Activated CD4-positive, alpha-beta T cell treated with anti-CD3 and anti-CD28 coated beads, Interleukin-2, amount 10 ng/mL, durations not matched to agents 24 days and 14 days (primary cell): ENCODE measurements at places on chromosomes 4 and X. TPM values are rescaled to one million over a fixed set of nuclear protein-coding genes. Genes with fewer than 3 reads are reported as not detected.
A peak's percentile ranks its signal among the peaks of the same experiment; 100 is the strongest.

DNA sequence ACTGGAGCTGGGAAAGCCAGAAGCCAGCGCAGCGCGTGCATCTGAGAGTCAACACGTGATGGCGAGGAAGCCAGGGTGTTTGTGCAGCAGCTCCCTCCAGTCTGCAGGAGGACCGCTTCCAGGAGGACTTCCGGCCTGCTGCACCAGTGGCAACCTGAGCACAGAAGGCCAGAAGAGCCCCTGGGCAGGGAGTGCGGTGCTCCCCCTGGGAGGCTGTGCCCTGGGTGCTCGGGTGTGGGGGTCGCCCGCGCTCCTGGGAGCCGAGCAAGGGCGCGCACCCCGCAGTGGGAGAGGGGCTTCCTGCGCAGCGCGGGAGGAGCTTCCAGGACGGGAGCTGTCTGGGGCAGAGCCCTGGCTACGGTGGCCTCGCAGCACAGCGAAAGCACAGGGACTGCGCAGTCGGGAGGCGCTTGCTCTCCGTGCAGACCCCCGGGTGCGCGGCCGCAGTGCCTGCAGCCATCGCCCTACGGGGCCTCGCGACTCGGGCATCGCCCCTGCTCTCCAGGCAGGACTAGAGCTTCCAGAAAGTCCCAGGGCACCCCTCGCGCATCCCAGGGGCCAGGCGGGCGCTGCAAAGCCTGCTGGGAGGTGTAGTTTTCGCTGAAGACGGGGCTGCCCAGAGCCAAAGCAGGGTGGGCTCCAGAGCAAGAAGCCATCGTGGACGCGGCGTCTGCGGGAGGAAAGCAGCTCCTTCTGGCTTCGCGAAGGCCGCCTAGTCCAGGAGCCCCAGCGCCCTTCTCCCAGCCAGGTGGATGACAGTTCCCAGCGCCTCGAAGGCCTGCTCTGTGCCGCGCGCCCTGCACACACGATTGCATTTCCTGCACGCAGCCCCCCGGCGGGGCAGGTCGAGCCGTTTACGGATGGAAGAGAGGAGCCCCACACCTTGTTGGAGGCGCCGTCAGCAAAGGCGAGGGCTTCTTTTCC, 24.1 kb upstream of the WFS1 start:
- H3K36me3 ChIP-seq, result peaks cover 2% of the 10 kb centered on the region
- H3K27me3 ChIP-seq, result peaks cover 49% of the 10 kb centered on the region
- peaks cover 1% of the 10 kb centered on the region for H3K4me1 ChIP-seq
- no peak overlapping the region for H3K27ac ChIP-seq
- no peak for DNase-seq

DNA sequence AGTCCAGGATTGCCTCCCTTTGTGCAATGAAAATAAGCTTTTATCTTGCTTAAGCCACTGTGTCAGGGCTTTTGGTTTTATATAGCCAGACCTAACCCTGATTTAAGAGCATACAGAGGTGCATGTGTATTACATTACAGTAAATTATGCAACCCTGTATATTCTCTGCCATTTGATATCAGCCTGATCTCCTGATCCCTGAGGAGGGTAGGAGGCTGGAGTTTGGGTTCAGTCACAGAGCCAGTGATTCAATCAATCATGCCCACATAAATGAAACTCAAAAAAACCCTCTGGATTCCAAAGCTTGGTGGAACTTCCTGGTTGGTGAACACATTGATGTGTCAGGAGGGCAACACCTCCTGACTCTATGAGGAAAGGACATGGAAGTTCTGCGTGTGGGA, 7.3 kb upstream of the KLHL8 start:
- H3K4me3 ChIP-seq, result no peak overlapping the region
- no peak overlapping the region for H3K27ac ChIP-seq
- H3K27me3 ChIP-seq, result peaks cover 27% of the 10 kb centered on the region
- DNase-seq, result peak; percentile 44

DNA sequence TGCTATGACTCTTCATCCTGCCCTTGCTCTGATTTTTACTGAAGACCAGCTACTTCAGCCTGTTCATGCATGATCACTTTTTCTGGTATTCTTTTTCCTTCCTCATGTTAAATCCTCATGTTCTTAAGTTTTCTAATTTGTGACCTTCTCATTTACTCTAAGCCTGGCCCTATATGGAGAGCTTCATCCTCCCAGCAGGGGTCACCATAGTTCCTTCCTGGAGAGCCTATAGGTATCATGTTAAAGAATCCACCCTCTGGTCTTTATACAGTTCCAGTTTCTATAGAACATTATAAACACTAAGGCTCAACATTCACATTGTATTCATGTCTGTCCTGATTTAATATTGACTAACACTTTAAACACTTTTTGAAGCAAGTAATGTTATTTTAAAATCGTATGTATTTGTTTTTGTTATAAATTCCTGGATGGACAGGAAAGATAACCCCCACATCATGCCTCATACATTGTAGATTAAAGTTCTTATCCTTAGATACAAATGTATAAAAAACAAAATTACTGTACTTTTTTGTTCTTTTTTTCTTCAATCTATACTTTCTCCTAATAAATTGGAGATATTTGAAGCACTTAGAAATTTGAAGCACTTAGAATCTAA, 53.8 kb upstream of the OTUD4 start:
- no peak overlapping the region for H3K27ac ChIP-seq
- H3K36me3 ChIP-seq, result no peaks in the 10 kb centered on the region
- peaks cover 14% of the 10 kb centered on the region for H3K27me3 ChIP-seq
- peak; percentile 85 for DNase-seq
- no peak overlapping the region for H3K4me3 ChIP-seq

DNA sequence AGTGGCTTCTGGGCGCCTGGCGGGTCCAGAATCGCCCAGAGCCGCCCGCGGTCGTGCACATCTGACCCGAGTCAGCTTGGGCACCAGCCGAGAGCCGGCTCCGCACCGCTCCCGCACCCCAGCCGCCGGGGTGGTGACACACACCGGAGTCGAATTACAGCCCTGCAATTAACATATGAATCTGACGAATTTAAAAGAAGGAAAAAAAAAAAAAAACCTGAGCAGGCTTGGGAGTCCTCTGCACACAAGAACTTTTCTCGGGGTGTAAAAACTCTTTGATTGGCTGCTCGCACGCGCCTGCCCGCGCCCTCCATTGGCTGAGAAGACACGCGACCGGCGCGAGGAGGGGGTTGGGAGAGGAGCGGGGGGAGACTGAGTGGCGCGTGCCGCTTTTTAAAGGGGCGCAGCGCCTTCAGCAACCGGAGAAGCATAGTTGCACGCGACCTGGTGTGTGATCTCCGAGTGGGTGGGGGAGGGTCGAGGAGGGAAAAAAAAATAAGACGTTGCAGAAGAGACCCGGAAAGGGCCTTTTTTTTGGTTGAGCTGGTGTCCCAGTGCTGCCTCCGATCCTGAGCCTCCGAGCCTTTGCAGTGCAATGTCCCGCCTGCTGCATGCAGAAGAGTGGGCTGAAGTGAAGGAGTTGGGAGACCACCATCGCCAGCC, at the start of gene ATOH1:
ATOH1 (plus strand) TSS at position 422 of the 663 bp plus-strand sequence; CDS start at position 596, 174 bp downstream.
- H3K4me1 ChIP-seq, result peaks cover 2% of the 10 kb centered on the region
- peaks cover 72% of the 10 kb centered on the region for H3K27me3 ChIP-seq
- H3K27ac ChIP-seq, result peak within 1 kb of the TSS; percentile 51
- H3K36me3 ChIP-seq, result no peaks in the 10 kb centered on the region
- no peak for DNase-seq
- peak within 1 kb of the TSS; percentile 45 for H3K4me3 ChIP-seq

DNA sequence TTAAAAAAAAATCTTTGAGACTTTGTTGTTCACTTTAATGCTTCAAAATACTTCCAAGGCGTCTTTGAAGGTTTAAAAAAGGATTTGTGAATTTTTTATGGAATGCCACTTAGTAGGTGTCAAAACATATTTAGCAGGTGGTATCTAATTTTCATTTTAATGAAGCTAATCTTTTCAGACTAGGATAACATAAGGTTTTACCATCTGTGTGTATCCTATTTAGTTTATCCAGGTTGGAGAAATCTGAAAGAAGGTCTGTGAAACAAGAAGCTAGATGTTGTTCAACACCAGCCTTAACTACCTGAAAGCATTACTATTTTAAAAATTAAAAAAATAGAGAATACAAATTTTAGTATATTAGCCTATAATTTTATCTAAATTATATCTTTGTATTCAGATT, 193.4 kb downstream of the GRID2 start:
- no peaks in the 10 kb centered on the region for H3K4me1 ChIP-seq
- H3K36me3 ChIP-seq, result no peaks in the 10 kb centered on the region
- DNase-seq, result no peak
- H3K4me3 ChIP-seq, result no peak overlapping the region

GRCh38 chrX:49075347-49075746, 1.5 kb upstream of the PRAF2 start:
- H3K4me1 ChIP-seq, result peaks cover 22% of the 10 kb centered on the region
- peaks cover 32% of the 10 kb centered on the region for H3K36me3 ChIP-seq
- DNase-seq, result no peak
- H3K27me3 ChIP-seq, result no peaks in the 10 kb centered on the region
- no peak overlapping the region for H3K27ac ChIP-seq
- H3K4me3 ChIP-seq, result no peak overlapping the region

- H3K4me3 ChIP-seq, result no peak overlapping the region
- H3K27me3 ChIP-seq, result no peaks in the 10 kb centered on the region
- no peak overlapping the region for H3K27ac ChIP-seq
- no peaks in the 10 kb centered on the region for H3K36me3 ChIP-seq
- no peaks in the 10 kb centered on the region for H3K4me1 ChIP-seq
- DNase-seq, result no peak
Measured at GRCh38 chr4:74659576-74660411, 134.5 kb downstream of the BTC start.

DNA sequence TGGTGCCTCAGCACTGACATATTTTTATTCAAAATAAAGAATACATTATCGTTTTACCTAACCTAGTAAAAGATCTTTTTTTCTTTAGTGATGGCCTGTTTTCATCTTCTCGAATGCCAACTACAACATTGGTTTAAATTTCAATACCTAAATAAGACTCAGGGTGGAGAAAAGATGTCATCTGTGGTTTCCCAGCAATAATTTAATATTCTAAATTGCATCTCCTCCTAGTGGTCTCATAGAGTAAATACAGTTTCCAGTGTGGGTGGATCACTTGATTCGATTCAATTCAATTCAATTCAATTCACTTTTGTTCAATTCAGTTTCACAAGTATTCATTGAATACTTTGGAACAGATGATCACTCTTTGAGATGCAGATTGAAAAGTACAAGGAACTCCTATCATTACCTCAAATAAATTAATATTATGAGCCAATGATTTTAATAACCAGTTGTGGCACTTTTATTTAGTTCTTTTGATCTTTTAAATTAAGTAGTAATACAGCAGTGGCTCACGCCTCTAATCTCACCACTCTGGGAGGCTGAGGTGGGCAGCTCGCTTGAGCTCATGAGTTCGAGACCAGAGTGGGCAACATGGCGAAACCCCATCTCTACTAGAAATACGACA, 427.2 kb downstream of the FAT4 start:
- no peak for DNase-seq
- H3K36me3 ChIP-seq, result no peaks in the 10 kb centered on the region
- H3K4me1 ChIP-seq, result no peaks in the 10 kb centered on the region
- H3K4me3 ChIP-seq, result no peak overlapping the region
- no peak overlapping the region for H3K27ac ChIP-seq
- no peaks in the 10 kb centered on the region for H3K27me3 ChIP-seq

GRCh38 chr4:25523405-25523804, 132.2 kb upstream of the SLC34A2 start:
- no peaks in the 10 kb centered on the region for H3K4me1 ChIP-seq
- no peak overlapping the region for H3K27ac ChIP-seq

- no peak overlapping the region for H3K27ac ChIP-seq
- H3K4me1 ChIP-seq, result no peaks in the 10 kb centered on the region
- no peaks in the 10 kb centered on the region for H3K36me3 ChIP-seq
- DNase-seq, result no peak
Measured at GRCh38 chrX:133910539-133910938, 74.9 kb downstream of the GPC3 start.

DNA sequence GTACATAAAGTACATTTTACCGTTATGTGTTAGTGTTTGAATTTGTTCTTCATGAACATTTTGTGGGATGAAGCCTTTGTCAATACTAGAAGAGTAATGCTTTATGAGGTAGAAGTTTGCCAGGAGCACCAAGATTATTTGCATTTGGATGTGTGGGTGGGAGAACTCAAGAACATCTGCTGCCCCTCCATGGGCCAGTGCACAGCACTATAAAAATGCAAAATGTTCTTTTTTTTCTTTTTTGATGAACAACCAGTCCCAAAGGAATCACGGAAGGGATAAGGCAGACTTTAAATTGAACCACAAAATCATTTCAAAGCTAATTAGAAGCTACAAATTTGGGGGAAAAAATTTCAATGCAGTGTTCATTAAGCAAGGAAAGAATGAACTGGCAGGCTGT, 300.3 kb upstream of the NWD2 start:
- H3K4me3 ChIP-seq, result no peak overlapping the region
- no peak for DNase-seq
- H3K36me3 ChIP-seq, result no peaks in the 10 kb centered on the region
- H3K4me1 ChIP-seq, result no peaks in the 10 kb centered on the region

DNA sequence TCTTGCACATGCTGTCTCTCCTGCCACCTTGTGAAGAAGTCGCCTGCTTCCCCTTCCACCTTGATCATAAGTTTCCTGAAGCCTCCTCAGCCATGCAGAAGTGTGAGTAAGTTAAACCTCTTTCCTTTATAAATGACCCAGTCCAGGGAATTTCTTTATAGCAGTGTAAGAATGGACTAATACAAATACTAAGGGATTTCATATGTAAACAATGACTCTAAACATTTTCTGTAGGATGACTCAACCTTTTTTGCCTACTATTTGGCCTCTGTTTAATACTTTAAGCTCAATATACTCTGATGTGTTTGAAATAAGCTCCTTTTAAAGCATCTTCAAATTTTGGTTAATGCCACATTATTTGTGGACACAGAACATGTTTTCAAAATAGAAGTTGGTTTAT, 813.5 kb upstream of the SLIT2 start:
- no peak for DNase-seq
- no peaks in the 10 kb centered on the region for H3K4me1 ChIP-seq
- H3K4me3 ChIP-seq, result no peak overlapping the region
- no peaks in the 10 kb centered on the region for H3K36me3 ChIP-seq
- H3K27ac ChIP-seq, result no peak overlapping the region

DNA sequence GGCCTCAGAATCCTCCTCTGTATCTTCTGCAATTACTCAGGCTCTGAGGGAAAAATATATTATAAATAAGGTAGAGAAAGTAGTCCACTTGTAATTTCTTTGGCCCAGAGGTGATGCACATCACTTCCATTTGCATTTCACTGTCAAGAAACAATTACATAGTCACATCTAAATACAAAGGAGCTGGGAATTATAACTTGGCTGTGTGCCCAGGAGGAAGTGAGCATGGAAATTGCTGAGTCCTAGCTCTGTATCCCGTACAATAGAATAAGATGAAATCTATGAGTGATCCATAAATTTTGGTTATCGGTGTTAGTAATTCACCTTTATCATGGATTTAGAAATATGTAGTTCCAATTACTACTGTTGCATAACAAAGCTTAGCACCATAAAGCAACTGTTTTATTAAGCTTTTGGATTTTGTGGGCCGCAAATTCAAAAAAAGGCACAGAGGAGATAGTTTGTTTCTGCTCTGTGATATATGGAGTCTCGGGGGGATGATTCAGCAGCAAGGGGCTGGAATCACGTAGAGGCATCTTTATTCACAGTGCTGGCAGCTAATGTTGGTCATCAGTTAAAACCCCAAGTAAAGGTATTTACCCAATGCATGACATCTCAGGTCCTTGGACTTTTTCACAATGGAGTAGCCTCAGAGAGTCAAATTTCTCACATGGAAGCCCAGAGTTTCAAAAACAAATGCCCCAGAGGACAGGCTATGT, 241.4 kb upstream of the GALNT7 start:
- DNase-seq, result no peak
- no peak overlapping the region for H3K4me3 ChIP-seq
- H3K27ac ChIP-seq, result no peak overlapping the region
- H3K36me3 ChIP-seq, result no peaks in the 10 kb centered on the region
- H3K4me1 ChIP-seq, result no peaks in the 10 kb centered on the region

Gene RASGEF1B
- 3.9 and 5.5 TPM in 2 replicates for total RNA-seq

Gene ANAPC10
- total RNA-seq, result 26.7 and 30.4 TPM in 2 replicates

Gene SPARCL1
- not detected in 2 replicates for total RNA-seq

Gene N4BP2
- total RNA-seq, result 24.5 and 24.7 TPM in 2 replicates

Gene PCGF3
- 32.1 and 34.5 TPM in 2 replicates for total RNA-seq

Gene ASMTL
- total RNA-seq, result 44.5 and 46.6 TPM in 2 replicates

Gene SPACA5
- total RNA-seq, result not detected in 2 replicates
